ENCODE measurements at places on chromosomes 2 and 18.

- no peak for DNase-seq
These were observed 108.5 kb downstream of the VAPA start for GRCh38 chr18:10022365-10022764.

- no peak for DNase-seq
These were observed 146.6 kb downstream of the ERBB4 start for GRCh38 chr2:212392043-212392442.

DNA sequence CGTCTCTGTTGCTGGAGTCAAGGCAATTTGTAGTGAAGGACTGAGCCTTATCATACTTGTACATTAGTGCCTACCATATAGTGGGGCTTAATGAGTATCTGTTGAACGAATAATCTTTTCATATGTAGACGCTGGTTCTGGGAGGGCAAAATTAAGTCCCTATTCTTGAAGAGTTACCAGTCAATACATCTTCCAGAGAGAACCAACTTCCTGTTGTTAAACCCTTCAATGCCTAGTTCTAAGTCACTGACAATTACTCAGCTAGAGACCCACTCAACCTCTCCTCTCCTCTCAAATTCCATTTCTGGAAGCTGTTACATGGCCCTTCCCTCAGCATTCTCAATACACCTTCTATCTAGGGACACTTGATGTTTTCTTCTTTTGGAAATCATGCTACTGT lies 1.1 kb upstream of the MOB4 start:
- DNase-seq: peak; percentile 20

DNA sequence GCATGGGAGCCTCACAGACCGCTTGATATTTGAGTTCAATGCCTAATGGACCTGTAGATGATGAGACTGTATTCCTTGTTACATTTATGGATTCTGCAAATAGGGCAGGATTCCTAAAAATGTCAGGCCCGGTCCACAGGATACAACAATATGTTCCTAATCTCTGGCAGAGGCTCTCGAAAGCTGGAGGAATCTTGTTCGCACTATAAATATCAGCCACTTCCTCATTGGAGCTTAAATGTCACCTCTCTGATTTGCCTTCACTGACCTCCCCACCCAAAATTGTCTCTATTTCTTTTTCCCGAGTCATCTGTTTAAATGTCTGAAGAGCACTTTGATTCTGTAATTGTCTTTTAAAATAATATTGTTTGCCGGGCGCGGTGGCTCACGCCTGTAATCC lies 12.0 kb upstream of the ACSL3 start:
- no peak for DNase-seq

GRCh38 chr2:168348076-168348475 lies 100.7 kb upstream of the STK39 start:
- peak; percentile 10 for DNase-seq

DNA sequence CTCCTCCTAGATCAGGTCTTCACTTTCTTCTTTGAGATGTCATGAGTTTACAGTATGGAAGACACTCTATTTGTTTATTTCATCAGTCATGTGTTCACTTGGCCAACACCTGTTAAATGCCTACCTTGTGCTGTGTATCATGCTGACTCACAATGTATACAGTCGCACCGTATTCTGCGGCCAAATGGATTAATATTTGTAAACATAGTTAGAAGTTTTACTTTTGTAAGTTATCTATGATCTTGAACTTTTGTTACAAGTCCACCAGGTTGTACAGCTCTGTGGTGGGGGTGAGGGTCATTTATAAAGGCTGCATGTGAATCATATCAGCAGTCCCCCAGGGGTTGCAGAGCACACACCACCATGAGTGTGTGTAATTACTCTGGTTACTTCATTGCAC lies 408.7 kb upstream of the NRP2 start:
- DNase-seq: no peak

DNA sequence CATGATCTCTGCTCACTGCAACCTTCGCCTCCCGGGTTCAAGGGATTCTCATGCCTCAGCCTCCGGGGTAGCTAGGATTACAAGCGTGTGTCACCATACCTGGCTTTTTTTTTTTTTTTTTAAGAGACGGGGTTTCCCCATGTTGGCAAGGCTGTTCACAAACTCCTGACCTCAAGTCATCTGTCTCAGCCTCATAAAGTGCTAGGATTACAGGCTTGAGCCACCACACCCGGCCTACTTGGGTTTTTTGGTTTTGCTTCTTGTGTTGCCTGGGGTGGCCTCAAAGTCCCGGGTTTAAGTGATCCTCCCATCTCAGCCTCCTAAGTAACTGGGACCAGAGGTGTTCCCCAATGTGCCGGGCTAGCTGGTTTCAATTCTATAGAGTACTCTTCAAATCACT lies 64.6 kb downstream of the NAPG start:
- DNase-seq: no peak

DNA sequence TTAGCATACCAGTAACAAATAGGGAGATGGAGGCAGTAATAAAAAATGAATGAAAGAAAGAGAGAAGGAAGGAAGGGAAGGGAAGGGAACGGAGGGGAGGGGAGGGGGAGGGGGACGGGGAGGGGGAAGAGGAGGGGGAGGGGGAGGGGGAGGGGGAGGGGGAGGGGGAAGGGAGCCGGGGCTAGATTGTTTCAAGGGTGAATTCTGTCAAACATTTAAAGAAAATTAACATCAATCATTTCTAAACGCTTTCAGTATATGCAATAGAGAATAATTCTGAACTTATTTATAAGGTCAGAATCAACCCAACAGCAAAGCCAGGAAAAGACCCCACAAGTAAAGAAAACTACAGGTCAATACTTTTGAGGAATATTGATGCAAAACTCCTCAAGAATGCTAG lies 858.8 kb upstream of the GYPC start:
- no peak for DNase-seq

DNA sequence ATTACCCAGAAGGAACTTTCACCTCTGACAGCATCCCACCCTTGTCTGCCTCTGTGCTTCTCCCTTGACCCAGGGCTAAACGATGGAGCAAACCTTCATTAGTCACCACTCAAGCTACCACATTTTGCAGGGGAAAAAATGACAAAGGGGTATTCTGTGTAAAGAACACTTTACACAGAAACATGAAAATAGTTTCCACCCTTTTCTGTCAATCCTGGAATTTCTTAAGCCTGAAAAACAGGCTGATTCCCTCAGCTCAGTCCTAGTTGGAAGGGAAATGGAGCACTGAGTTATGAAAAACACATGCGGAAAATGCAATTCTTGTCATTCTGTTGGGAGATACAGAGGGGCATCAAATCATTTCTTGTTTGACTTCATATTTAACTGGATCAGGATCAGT lies 175.0 kb upstream of the HNRNPA3 start:
- DNase-seq: no peak

DNA sequence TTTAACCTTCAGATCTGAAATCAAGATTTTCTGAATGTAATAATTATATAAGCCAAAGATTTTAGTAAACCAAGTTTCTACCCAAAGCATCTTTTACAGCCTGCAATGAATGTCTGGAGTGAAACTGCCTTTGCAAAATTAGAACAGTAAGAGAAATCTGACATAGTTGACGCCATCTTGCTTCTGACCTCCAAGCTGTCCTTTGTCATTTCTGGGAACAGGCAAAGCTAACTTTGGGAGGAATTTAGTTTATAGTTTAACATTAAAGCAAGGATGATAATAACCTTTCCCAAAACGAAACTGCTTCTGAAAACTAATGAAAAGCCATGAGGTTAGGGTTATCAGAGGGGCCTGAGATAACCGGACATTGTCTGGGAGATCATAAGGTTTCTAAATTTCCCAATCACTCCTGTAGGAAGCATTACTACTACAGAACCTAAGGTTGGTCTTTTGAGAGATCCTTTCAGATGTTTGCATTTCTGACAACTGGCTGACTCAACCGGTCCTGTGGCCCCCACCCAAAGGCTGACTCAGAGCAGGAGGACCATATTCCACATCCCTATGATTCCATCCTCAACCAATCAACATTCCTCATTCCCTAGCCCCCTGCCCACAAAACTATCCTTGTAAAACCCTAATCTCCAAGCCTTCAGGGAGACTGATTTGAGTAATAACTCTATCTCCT lies 124.5 kb downstream of the TMEM131 start:
- DNase-seq: no peak

GRCh38 chr2:37283207-37283606 lies 41.4 kb downstream of the PRKD3 start:
- no peak for DNase-seq

Data from right kidney (tissue), 9 donors.